ENCODE measurements at places on chromosomes 4 and X.

- no peak for DNase-seq
Measured at GRCh38 chr4:141169391-141169790, 36.1 kb upstream of the RNF150 start.

DNA sequence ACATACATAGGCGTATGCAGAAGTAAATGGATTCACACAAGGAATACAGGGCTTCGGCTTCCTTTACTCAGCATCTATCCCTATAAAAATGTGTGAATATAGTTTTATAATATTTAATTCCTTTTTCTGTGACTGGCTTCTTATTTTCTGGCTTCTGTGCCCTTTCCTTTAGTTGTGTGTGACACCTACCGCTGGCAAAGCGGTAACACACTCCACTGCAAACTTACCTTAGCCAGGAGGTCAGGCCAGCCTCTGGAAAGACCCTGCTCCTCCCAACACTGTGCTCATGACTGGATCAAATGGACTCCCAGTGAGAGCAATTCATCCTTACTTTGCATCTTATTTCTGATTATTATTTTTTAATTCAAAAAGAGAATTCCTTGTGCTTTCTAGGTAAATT is 244.2 kb downstream of the ANK2 start:
- DNase-seq: no peak

DNA sequence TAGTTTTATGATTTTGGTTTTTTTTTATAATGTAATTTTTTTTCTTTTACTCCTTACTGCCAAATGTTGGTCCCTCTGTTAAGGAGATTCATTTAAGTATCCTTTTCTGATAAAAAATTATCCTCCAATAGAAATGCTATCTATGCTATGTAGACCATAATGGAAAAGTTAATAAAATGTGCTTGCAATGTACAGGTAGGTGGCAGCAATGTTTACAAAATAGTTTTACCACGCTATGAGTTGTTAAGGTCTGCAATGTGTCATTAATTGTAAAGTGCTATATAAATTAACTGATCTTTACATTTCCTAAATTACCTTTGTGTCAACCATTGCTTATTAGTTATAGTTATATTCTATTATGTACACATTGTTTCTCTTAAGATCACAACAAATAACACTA is 3.8 kb upstream of the CENPC start:
- DNase-seq: no peak

- DNase-seq: no peak
Measured at GRCh38 chr4:86670298-86670697, 76.2 kb downstream of the PTPN13 start.

DNA sequence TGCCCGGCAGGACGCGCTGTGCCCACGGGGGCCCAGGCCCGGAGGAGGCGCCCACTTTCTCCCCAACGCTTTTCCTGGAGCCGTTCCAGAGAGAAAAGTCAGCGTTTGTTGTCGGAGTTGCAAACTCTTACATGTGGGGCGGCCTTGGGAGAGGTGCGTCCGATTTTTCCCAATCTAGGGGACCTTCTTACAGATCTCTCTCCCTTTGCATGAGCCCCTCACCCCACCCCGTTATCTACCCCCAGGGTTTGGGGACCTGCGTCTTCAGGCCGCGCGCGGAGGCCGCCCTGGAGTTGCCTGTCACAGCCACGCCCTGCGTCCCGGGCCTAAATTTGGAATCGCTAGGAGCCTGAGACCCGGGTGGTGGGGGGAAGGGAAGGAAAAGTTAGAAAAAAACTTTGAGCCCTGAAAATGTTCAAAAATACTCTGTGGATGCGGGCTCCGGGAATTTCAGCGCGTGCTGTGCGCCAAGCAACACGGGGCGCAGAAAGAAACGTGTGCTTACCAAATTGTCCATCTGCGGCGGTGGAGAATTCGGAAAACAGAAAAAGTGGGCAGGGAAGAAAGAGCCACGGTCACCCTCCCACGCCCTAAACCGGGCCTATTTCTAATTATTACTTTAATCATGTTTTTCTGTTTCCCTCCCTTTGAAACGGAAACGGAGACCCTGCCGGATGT is 587 bp downstream of the CD99 start:
- no peak for DNase-seq

DNA sequence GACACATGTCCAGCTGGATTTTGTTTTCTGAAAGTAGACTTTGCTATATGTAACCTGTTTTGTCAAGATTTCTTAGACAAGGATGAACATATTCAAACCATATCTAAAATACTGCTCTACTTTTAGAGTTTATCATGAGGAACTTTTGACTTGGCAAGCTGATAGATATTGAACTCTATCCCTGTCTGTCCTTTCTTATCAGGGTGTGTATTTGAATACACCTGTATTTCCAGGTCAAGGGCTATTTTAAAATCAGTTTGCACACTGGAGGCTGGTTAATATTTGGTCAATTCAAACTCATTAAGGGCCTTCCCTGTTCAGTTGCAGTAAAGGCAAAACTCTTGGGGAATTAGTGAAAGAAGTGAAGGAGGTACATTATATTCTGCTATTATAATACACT is 2.3 kb downstream of the CDS1 start:
- DNase-seq: no peak

DNA sequence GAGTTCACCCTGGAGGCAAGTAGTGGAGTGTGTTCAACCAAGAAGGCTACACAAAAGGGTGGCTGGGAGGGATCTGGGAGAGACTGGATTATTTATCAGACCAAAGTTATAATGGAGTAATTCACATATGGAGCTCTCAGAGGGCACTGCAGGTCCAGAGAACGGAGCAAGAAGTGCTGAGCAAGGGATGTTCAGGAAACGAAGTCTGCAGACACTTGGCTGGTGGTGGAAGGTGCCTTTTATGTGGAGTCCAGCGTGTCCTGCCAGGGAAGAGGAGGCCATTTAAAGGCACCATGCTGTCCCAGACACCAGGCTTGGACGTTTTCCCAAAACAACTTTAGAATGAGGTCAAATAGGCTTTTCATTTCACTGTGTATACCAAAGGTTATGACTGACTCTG is 130.1 kb downstream of the CEP135 start:
- DNase-seq: no peak

Measured in posterior cingulate gyrus (tissue), 11 donors.